ENCODE measurements at places on chromosomes 6 and 20.

DNA sequence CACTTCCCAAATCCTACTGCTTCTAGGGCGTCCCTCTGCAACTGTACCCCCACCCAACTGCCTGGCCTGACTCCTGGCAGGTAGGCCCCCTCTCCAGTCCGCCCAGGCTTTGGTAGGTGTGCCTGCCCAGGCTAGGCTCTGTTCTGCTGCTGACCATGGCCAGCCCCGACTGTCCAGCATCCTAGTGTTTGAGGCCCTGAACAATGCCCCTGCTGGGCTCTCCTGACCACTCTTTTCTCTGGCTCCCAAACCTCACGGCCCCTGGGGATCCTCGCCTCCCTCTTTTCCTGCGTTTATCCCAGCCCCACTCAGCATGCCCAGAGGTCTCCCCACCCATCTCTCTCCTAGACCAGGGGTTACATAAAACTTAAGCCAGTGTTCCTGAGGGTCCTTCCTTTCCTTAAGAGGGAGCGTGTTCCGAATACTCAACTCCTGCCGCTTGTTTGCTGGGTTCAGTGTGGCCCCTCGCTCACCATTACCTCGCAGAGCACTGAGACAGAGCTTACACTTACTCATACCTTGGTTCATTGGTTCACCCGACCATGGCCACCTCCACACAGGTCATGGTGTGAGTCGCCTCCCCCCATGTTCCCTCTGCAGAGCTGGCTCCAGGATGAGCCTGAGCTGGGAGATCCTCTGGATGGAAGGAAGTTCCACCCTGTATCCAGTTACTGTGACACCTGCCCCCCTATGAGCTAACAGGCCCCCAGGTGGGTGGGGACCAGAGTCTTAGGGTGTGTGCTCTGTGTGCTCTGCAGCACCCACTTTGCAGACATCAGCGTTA, 21.0 kb upstream of the MYT1 start:
- no peak for DNase-seq

- DNase-seq, result no peak
Measured at GRCh38 chr6:17336425-17336824, 55.3 kb downstream of the RBM24 start.

GRCh38 chr6:52400313-52401041, 19.7 kb upstream of the EFHC1 start:
- DNase-seq, result no peak

DNA sequence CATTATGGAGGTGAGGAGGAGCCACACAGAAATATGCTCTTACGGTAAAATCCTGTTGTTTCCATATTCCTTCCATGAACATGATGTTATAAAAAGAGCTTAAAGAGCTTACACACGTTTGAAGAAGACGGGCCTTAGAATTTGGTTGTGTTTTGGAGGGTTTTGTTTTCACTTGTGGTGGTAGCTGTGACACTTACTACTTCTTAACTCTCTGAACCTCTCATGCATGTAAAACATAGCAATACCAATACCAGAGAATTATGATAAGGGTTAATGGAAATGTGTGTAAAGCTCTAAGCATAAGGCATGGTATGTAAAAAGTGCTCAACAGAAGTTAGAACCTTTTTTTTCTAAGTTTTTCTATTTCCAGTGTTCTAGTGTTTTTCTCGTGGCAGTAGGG, 256.1 kb upstream of the KCNQ5 start:
- no peak for DNase-seq

DNA sequence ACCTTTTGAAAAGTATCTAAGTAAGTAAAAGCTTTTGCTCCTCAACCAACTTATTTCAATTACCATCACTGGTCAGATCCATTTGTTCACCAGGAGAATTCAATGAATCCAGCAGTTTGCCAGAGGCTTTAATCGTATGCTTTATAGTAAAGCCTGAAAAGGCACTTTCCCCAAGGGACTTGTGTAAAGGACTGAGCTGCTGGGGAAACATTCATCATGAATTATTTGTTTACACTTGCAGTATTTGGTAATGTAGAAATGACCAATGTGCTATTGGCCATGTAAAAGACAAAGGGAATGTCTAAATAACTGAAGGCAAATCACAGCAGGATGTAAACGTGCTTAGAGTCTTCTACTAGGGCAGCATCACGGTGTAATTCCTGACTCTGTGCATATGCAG, 471.4 kb downstream of the ADGRB3 start:
- DNase-seq, result no peak

DNA sequence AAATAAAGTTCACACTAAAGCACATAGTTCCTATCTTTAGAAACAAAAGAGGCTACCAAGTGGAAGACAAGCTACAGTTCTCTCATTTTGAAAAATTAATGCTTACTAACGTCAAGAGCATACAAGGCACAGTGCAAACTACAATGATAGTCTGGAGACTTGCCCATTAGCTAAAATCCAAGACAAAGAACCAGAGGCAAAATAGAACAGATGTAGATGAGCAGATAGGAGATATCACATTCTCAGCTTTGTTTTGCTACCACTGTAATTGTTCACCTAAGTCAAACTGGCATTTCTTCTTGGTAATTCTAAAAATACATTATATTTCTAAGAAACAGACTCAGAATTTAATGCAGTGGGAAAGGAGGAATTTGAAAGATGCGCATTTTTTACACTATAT, 5.2 kb downstream of the TMEM30A start:
- DNase-seq, result no peak

DNA sequence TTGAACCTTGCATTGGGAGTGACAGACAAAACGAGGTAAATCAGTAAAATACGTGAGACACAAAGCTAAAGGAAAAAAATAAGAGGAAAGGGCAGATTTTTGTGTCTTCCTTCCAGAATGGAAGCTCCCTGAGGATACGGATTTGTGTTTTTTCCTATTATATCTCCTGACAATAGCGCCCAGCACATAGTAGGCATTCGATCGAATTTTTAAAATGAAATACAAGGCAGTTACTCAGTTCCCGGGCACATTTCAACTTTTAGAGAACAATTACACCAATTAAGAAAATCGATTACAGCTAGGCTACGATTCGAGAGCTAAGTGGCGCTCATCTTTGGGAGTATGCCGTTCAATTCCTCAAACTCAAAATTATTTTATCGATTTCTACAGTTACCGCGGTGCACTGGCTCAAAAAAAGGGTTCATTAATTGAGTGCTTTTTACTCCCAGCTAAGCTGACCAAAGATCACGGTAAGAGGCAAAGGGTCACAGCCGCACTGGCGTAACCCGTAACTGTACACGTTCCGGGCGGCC, 443 bp downstream of the RMND1 start:
- DNase-seq, result no peak
